Fibroblast of mammary gland (primary cell): ENCODE measurements at places on chromosomes 12 and 14.

GRCh38 chr14:72366619-72367018 lies 434.4 kb downstream of the RGS6 start:
- no peak for DNase-seq

- DNase-seq = peak; percentile 76
Measured at GRCh38 chr12:70590051-70590450, 47.2 kb downstream of the PTPRB start.

- no peak for DNase-seq
Measured at GRCh38 chr12:11166300-11166699, 4.7 kb upstream of the SMIM10L1 start.

DNA sequence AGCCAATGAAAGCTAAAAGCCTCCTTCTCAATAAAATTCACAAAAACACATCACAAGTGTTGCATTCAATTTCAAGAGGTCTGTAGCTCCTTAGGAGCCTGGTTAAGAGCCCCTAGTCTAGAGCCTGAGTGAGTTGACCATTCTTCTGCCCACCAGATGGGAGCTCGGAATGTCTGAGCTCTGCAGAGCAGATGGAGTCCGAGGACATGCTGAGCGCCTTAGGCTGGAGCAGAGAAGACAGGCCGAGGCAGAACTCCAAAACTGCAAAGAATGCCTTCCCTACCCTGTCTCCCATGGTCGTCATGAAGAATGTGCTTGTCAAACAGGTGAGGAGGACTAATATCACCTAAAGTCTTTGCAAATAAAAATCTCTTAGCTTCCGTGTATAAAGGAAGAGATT lies 11.6 kb downstream of the CIPC start:
- DNase-seq = no peak

GRCh38 chr12:124457287-124458219 lies 109.9 kb downstream of the NCOR2 start:
- DNase-seq = peak; percentile 61

- peak; percentile 71 for DNase-seq
Measured at GRCh38 chr12:47397664-47398281, 308.1 kb downstream of the RPAP3 start.

- peak; percentile 44 for DNase-seq
Measured at GRCh38 chr14:74829251-74829650, 46.7 kb downstream of the PROX2 start.
